ENCODE measurements at places on chromosomes 2 and 18. TPM values are rescaled to one million over a fixed set of nuclear protein-coding genes. Genes with fewer than 3 reads are reported as not detected.

DNA sequence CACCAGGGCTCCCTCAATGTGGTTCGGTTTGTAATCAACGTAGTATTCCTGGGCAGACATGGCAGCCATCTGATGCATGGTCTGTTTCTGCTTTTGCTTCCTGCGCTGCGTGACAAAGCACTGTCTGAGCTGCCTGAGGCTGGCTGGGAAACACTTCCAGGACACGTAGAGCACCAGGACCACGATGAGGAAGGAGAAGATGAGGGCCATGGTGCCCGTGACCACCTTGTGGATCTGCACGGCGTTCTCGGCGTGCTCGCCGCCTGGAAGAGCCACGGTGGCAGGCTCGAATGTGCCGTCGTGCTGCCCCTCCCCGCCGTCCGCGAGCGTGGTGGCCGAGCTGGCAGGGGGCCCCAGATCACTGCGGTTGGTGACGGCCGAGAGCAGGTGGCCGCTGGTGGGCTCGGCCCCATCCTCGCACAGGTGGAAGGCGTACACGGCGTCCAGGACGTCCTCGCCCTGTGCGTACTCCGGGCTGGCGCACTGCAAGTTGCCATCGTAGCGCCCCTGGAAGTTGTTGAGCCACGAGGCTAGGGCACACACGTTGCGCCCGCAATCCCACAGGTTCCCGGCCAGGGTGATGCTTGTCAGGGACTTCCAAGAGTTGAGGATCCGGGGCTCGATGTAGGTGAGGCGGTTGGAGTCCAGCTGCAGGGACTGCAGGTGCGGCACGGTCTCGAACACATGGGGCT is 2.1 kb downstream of the LRRTM1 start:
- no peaks in the 10 kb centered on the region for H3K4me1 ChIP-seq
- peaks cover 39% of the 10 kb centered on the region for H3K27me3 ChIP-seq
- H3K36me3 ChIP-seq: no peaks in the 10 kb centered on the region
- no peak for DNase-seq
- no peak overlapping the region for H3K27ac ChIP-seq
- no peak overlapping the region for H3K4me3 ChIP-seq

STAT4 gene
- total RNA-seq: 1.6 TPM

DNA sequence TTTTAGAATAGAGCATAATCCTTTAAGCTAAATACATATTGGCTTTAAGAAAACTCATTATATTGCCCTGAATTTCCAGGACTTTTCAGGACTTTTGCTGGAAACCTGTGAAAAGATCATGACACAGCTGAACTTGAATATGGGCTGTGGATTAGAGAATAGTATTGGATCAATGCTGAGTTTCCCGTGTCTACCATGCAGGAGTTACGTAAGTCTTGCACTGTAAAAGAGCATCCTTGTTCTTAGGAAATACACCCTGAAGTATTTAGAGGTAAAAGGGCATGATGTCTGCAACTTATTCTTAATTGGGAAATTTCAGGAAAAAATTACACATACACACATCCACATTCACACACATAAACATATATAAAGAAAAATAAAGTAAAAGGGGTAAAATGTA is 82.1 kb downstream of the ZFP36L2 start:
- no peak for DNase-seq
- H3K27me3 ChIP-seq: no peaks in the 10 kb centered on the region
- no peaks in the 10 kb centered on the region for H3K36me3 ChIP-seq
- no peak overlapping the region for H3K27ac ChIP-seq
- no peak overlapping the region for H3K4me3 ChIP-seq
- no peaks in the 10 kb centered on the region for H3K4me1 ChIP-seq

DNA sequence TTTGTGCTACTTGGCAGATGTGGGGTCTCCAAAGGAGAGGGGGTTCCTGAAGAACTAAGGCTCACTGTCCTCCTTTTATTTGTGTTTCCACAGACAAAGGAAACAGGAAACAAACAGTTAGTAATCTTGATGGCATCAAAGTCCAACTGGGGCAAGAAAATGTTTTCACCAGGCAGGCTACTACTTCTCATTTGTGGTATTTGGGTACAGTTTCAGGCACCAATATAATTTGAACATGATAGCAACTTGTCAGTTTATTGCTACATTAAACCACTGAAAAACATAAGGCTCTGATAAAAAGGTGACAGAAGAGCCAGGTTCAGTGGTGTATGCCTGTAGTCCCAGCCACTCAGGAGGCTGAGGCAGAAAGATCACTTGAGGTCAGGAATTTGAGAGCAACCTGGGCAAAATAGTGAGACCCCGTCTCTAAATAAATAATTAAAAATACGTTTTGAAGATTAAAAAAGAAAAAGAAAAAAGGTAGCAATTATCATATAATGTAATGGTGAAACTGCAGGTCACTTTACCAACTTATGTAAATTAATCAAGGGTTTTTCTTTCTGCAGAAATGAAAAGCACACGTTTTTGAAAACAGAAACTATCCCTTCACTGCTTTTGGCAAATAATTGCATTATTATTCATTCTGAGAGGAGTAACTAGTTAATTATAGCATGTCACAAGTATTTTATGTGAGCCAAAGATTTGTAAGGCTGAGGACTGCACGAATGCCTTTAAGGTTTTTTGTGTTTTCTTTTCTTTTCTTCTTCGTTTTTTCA is 157.5 kb upstream of the CAVIN2 start:
- no peaks in the 10 kb centered on the region for H3K4me1 ChIP-seq
- H3K4me3 ChIP-seq: no peak overlapping the region
- no peaks in the 10 kb centered on the region for H3K27me3 ChIP-seq
- H3K36me3 ChIP-seq: no peaks in the 10 kb centered on the region
